ENCODE measurements at places on chromosomes 6 and 20.

- DNase-seq = no peak
Measured at GRCh38 chr20:51386586-51386985, 155.9 kb downstream of the NFATC2 start.

DNA sequence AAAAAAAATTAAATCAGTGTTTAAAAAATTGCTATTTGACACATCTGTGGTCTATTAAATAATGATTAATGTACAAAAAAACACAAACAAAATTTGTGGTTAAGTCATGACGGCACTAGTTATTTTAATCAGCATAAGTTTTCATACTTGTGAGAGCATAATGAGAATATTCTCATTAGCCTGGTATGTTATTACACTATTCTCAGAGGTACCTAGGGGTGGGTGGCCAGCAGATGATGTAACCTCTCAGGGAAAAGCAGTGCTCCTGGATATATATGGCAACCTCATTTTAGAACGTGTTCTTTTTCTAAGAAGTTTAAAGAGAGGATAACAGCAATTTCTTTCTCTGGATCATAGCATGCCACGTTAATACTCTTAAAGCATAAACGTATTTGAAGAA lies 109.2 kb downstream of the GJA1 start:
- DNase-seq = no peak

- DNase-seq = no peak
Measured at GRCh38 chr6:3239110-3239830, 11.8 kb upstream of the TUBB2B start.

DNA sequence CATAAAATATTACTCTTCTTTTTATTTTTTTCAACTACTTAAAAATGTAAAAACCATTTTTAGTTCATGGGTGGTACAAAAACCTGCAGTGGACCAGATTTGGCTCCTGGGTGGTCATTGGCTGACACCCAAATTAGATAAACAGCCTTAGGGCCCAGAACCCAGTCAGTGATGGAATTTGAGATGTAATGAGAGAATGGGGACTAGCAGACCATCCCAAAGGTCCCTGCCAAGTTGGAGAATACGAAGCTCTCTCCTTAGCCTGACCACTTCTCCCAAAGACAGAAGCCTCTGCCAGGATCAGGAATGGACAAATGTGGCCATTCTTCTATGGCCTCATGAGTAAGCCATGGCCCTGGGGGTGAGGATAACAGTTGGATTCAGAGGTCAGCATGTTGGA lies 194.7 kb downstream of the NFATC2 start:
- no peak for DNase-seq

- no peak for DNase-seq
Measured at GRCh38 chr6:21604081-21604480, 10.5 kb downstream of the SOX4 start.

DNA sequence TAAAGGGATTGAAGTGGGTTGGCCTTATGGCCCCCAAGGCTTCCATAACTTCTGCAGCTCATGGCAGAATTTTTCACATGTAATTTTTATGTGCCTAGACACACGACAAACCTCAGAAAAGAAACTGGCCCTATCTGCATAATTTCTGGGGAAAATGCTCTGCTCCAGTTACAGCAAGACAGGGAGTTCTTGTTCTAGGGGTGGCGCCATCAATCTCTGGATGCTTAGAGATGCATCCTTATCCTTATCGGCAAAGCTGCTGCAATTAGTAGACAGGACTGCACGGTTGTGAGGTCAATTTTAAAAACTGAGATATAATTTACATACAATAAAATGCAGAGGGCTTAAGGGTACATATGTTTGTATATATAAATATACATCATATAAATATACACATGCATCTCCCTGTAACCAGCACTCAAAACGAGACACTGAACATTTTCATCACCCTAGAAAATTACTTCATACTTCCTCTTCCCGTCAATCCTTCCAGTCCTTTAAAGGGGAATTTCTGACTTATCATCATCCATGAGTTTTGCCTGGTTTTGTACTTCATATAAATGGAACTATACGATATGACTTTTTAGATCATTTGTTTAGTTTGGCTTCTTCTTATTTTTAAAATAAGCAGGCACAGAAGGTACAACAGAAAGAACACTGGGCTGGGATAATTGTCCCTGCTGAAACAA lies 10.2 kb downstream of the ELMO2 start:
- DNase-seq = no peak

DNA sequence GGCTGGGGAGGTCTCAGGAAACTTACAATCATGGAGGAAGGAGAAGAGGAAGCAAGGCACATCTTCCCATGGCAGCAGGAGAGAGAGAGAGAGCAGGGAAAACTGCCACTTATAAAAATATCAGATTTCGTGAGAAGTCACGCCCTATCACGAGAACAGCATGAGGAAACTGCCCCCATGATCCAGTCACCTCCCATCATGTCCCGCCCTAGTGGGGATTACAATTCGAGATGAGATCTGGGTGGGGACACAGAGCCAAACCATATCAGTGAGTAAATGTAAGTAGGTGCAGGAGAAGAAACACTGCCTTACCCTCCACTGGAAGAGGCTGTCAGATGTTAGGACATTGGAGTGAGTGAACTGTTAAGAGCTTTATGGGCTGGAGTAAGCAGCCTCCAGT lies 270.4 kb downstream of the TFAP2C start:
- DNase-seq = no peak

DNA sequence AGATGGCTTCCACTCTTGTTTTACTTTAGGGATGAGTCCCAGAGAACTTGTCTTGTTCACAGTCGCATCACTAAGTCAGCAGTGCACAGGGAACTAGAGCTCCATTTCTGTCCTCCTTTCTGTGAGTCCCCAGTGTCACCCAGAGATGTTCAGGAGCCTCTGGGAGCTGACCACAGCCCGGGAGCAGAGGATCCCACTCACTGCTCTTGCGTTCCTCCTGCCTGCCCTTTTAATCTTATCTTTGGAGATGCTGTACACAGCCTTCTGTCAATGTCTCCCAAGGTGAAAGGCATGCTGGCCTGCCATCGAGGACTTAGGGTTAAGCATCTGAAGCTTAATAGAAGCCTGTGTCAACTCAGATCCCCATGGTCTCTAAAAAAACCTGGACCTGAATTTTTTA lies 71.2 kb downstream of the IGF2R start:
- DNase-seq = no peak

- DNase-seq = no peak
Measured at GRCh38 chr6:11111769-11112437, 378 bp upstream of the ERVFRD-1 start.

- no peak for DNase-seq
Measured at GRCh38 chr6:12450467-12450866, 160.3 kb downstream of the EDN1 start.

DNA sequence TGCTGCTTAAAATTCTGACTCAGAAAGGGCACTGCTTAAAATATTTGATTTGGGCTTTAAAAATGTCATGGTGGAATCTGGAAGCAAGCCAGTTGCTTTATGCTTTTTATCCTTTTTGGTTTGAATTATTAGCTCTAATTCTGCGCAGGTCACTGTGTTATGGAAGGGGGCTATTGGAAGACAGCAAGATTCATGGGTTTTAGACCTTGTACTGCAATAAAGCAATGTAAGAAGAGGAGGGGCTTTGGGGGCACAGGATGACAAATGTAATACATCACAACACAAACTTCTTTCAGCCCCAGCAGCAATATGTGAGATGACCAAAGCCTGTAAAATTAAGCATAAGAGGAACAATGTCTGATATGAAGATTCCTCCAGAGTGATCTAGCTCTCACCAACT lies 68.4 kb downstream of the TFAP2B start:
- no peak for DNase-seq

DNA sequence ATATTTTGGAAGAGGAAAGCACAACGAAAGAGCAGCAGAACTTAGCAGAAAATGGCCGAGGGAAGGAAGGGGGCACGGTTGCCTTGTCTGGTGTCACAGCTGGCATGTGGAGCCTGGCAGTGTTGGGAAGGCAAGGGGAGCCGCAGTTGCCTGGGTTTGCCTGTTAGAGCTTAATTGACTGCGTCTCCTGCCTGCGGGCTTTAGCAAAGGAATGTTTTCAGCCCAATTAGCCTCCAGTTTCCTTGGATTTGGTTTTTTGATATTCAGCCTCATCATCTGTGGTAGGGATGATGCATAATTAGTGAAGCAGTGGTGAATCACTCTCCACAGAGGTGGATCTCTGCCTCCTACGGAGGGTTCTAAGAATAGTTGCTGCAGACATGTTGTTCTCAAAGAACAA lies 832.6 kb downstream of the QKI start:
- DNase-seq = no peak

- no peak for DNase-seq
Measured at GRCh38 chr6:34586327-34587040, 30.4 kb upstream of the SPDEF start.

DNA sequence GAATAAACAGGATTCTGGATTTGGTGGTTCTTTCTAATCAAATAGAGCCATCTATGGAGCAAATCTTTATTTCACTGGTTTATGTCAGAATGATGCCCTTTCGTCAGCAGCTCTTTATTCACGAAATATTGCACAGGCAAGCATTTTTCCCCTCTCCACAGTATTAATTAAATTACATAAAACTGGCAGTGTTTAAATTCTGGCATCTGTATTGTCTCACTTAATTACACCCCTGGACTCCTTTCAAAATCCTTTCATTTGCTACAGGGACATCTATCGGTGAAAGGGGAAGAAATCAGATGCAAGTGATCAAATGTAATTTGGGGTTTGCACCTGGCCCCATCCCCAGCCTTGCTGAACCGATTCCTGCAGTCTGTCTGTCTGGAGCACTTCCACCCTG lies 801.9 kb downstream of the QKI start:
- no peak for DNase-seq

DNA sequence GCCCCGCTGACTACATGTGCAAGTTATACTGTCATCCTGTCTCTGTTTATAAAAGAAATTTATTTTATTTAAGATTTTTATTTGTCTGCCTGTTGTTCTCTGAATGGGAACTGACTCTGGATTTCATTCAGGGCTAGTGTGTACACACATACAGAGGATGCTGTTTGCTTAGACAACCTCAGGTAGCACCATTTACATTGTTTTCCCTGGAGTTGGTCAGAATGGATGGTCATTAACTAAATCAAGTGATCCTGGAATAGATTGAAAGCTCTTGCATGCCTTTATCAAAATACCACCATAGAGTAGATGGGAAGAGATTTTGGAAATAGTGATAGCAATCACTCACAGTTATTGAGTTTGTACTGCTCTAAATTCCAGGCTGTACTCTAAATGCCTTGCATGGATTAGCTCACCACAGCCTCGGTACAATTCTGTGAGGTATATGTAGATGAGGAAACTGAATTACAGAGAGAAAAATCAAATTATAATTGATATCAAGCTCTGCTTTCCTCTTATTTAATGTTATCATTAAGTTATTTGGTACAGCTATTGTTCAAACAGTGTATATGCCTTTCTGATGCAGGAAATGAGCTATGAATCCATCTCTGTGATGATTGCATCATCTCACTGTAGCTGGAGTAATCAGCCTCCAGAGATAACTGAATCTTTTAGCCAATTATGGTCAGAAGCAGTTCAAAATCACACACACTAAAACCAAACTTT lies 51.9 kb downstream of the RNF217 start:
- no peak for DNase-seq

DNA sequence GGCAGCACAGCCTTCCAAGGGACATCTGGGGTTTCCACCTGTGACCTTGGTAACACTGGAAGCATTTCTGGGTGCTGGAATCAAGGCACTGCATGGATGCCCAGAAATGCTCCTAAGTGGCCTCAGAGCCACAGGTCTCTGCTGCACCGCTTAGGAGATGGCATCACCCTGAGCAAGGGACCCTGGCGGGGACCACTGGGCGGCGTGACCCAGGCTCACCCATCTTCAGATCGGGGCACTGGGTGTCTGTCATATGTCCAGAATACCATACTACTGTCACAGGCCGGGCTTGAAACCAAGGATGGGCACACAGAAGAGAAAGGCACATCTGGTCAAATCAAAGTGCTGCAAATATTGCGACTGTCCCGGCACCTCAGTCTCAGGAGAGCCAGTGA lies 45.9 kb downstream of the SSR1 start:
- no peak for DNase-seq
